Activated CD8-positive, alpha-beta memory T cell treated with anti-CD3 and anti-CD28 coated beads, Interleukin-2, amount 50 U/mL, for 48 hours (primary cell): ENCODE measurements at places on chromosomes 2 and 18.

- no peak for DNase-seq
These were observed 105.8 kb upstream of the CTAGE1 start for GRCh38 chr18:22523481-22523880.

GRCh38 chr18:26863122-26863879, 2.2 kb downstream of the AQP4 start:
- no peak for DNase-seq

- no peak for DNase-seq
These were observed 58.9 kb downstream of the TMEM131 start for GRCh38 chr2:97936881-97937280.

- DNase-seq: no peak
These were observed 701.6 kb upstream of the ZEB2 start for GRCh38 chr2:145221516-145221915.

DNA sequence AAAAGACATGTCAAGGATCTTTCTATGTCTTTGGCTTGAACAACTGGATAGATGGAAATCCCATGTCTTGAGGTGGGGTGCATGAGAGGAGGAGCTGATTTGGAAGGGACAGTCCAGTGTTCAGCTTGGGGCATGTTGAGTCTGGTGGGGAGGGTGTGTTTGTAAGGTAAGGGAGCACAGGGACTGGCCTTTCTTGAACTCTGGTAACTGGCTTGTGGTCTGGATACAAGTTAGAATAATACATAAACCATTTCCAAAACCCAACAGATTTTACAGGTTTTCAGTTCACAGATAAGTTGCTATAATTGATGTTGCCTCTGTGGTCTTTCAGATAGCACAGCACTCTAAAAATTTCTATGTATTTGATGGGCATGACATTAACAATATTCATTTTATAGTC, 24.2 kb downstream of the RHBDD1 start:
- DNase-seq: no peak

GRCh38 chr2:25797620-25798488, 80.4 kb downstream of the ASXL2 start:
- no peak for DNase-seq

- DNase-seq: no peak
These were observed 4.0 kb downstream of the GKN2 start for GRCh38 chr2:68948710-68949109.

DNA sequence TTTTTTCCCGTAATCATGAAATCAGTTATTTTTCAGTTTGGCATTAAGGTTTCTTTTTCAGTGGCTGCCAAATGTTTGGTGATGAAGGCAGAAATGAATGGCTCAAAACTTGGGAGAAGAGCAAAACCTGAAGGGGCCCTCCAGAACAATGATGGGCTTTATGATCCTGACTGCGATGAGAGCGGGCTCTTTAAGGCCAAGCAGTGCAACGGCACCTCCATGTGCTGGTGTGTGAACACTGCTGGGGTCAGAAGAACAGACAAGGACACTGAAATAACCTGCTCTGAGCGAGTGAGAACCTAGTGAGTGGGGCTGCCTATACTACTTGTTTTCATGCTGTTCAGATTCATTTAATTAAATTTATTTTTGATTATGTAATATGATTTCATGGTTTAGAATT, 29.2 kb upstream of the MSH2 start:
- DNase-seq: no peak

GRCh38 chr18:45896991-45897390, 70.1 kb downstream of the EPG5 start:
- DNase-seq: no peak

DNA sequence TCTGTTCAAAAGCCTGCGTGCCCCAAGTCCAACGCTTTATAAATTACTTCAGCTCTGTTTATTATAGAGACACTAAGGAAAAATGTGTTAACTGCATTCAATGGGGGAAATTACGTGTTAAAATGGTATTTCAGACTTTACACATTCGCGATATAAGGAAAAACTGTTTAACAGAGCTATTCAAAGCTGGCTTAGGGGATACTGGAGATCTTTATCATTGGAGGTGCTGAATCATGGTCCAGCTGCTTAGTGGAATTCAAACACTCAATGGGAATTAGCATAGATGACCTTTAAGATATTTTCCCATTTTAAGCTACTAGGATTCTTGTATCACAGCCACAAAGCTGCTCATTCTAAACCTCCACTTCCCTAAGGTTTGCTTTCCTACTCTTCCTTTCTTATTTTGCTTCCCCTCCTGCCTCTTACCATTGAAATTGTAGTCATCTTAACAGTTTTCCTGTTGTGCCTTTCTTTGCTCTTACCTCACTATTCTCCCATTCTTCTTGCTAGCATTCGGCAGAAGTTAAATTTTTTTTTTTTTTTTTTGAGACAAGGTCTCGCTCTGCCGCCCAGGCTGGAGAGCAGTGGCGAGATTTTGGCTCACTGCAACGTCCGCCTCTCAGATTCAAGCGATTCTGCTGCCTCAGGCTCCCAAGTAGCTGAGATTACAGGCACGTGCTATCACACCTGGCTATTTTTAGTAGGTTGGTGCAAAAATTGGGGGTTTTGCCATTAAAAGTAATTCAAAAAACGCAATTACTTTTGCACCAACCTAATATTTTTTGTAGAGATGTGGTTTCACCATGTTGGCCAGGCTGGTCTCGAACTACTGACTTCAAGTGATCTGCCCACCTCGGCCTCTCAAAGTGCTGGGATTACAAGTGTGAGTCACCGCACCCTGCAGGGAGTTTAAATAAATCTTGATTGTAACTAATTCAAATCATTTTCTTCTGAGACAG, 6.5 kb downstream of the SULT6B1 start:
- DNase-seq: no peak

DNA sequence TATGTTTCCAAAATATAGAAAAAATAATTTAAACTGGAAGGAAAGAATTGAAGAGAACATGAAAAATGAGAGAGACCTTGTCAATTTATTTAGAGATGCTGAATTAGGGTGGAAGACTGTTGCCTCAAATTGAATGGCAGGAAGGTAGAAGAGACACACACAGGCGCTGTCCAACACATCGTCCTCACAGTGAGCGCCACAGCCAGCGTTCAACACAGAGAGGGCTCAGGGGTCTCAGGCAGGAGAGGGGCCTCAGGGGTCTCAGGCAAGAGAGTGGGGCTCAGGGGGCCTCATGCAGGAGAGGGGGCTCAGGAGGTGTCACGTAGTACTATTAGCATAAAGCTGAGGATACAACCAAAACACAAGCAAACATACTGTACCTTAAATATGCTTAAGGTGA, 65.7 kb downstream of the TMEM18 start:
- DNase-seq: no peak

DNA sequence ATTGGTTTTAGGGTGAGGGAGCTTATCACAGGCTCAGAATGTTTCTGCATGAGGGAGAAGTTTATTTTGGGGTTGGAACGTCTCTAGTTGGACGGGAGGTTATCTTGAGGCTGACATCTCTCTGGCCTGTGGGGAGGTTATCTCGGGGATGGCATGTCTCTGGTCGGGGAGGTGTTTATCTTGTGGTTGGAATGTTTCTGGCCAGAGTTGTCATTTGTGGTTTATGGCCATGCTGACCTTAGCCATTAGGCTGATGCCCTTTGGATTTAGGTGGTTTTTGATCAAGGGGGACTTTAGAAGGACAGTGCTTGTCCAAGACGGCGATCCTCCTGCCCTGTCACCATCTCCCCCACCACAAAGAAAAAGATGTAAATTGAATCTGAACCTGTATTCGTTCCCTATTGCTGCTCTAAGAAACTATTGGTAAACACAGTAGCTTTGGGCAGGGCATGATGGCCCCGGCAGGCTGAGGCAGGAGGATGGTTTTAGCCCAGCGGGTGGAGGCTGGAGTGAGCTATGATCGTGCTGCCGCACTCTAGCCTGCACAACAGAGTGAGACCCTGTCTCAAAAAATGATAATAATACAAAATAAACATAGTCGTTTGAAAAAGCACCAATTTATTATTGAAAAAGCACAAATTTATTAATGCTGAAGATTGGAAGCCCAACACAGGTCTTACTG, 17.8 kb upstream of the MPPE1 start:
- no peak for DNase-seq

DNA sequence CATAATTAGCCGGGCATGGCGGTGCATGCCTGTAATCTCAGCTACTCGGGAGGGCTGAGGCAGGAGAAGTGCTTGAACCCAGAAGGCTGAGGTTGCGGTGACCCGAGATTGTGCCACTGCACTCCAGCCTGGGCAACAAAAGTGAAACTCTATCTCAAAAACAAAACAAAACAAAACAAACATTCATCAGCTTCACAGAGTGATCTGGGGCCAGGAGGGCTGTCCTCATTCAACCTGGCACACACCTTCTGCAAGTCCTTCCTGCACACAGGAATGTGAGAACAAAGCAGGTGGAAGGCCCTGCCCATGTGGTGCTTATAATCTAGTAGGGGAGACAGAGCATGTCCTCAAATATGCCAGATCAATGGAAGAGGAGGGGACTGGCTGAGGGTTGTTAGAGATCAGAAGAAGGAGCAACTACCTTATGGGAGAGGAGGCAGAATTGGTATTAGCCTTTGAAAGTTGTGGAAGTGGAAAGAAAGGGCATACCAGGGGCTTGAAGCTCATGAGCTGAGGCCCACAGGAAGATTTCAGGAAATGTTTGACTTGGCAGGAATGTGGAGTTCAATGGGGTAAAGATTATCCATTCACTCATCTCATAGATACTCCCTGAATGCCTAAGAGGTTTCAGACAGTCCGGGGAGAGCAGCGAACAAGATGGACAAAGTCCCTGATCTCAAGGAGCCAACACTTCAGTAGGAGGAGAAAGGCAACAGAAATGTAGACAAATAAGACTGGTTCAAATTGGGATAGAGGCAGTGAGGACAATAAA, 155.3 kb upstream of the SIX3 start:
- DNase-seq: no peak
